ENCODE measurements at places on chromosomes 6 and 20.
A peak's percentile ranks its signal among the peaks of the same experiment; 100 is the strongest.

GRCh38 chr20:37541326-37541725 lies 13.7 kb upstream of the BLCAP start:
- no peak for DNase-seq

DNA sequence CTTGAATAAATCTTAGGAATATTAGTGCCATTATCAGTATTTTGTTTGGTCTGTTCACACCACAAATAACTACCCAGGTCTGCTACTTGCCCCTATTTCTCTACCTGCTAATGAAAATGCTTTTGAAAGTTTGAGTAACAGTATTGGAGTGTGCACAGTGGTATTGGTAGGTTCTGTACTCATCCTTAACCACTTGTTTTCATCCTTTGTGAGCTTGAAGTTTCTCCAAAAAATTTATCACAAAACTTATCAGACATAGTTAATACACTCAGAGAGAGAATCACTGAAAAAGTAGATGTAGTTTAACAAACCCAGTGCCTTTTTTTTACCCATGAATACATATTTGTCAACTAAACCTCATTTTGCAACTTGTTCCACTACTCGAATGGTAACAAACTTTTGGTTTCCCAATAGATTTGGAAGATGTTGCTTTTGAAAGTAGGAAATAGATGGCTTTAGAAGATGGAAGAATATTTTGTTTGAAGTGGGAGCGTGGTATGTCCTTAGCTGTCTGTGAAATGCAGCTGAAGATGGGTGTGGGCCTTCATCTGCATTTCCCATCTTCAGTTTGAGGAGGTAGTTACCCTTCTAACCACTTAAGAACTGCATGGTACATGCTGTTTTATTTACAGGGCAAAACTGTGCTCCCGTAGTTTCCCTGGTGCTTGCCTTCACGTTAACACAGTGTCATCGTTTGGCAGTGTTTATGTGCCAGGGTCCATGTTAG lies 9.0 kb downstream of the PTPN1 start:
- DNase-seq: no peak

DNA sequence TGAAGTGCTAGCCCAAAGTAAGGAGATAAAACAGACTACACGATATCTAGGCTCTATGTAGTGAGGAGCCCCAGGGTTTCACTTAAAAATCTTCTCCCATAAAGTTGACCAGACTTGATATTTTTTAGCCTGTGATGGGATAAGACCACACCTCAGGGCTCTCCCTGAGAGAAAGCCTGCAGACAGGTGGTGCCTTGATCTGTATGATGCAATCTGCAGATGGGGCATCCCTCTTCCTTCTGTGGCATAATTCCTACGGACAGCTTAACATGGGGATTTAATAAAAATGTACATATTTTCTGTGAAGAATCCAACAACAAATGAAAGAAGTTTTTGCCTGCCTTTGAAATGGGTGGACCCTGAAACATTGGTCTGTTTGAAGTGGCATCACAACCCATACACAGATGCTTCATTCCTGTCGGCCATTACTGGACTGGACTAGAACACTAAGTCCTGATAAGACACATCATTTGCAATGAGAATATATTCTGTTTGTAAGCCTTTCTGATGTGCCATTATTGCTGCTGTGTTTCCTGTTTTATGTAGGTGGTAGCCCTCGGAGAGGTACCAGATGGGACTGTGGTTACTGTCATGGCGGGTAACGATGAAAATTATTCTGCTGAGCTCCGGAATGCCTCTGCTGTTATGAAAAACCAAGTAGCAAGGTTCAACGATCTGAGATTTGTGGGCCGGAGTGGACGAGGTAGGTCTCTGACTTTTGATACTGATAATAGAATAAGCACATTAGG lies 53.8 kb upstream of the SUPT3H start:
- no peak for DNase-seq

DNA sequence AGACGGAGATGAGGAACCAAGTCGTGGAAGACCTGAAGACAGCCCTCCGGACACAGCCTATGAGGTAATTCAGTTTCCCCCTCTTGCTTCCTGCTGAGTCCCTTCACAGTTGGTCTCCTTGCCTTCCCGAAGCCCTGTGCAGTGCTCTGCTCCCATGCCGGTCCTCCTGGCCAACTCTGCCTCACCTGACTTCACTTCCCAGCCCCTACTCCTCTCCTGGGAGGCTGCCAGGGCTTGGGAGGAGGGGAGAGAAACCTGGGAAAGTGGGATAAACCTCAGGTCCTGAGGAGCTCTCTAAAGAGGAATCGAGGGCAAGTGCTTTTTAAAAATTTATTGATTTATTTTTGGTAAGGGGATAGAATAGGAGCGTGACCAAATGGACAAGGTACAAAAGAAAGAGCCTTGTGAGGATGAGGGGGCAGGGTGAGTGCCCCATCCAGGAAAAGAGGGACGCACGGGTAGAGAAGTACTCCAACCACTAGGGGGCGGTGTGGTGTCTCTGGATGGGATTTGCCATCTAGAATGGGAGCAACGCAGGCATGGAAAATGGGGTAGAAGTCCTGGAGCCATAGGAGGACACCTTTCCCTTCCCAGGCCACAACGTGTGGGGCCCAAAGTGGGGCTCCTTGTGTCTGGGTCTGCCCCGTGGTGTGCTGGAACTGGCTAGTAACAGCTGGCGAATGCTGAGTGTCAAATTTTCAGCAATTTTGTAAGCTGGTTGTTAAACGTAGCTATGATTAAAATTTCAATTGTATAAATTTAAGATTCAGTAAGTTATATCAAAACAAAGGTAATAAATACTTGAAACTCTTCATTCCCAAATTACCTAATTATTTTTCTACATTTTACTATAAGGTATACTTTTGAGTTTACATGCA lies 69.0 kb downstream of the MOCS1 start:
- peak; percentile 71 for DNase-seq

- DNase-seq: no peak
Observed at GRCh38 chr6:88611721-88612120, 351.7 kb downstream of the RNGTT start.

DNA sequence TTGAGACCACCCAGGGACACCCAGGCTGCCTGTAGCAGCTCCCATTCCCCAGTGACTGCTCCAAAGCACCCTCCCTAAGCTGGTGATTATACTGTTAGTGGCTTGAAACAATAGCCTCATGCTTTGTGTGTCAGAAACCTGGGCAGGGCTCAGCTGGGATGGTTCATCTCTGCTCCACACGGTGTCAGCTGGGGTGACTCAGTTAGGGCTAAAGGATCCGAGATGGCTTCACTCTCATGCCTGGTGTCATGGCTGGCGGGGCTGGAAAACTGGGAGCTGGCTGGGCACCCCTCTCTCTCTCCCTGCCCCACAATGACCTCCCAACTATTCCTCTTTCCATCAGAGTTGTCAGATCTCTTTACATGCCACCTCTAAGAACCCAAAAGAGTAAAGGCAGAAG lies 44.4 kb downstream of the ANKRD60 start:
- DNase-seq: no peak

GRCh38 chr6:15948930-15949900 lies 179.7 kb upstream of the MYLIP start:
- DNase-seq: no peak

DNA sequence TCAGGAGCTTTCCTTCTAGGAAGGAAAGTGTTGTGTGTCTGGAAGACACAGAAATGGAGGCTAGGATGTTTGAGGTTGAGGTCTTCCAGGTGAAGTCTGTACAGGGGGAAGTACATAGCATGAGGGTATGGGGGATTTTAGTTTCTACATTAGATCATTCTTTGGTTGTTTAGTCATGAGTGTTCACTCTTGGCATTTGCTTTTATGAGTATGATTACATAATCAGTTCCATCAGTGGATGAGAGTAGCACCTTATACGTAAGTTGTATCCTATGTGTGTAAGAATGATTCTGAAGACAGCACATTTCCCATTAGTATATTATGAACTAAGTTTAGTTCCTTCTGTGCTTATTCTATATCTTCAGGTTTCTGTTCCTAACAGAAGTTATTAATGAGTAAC lies 1.9 kb downstream of the CDYL start:
- no peak for DNase-seq

DNA sequence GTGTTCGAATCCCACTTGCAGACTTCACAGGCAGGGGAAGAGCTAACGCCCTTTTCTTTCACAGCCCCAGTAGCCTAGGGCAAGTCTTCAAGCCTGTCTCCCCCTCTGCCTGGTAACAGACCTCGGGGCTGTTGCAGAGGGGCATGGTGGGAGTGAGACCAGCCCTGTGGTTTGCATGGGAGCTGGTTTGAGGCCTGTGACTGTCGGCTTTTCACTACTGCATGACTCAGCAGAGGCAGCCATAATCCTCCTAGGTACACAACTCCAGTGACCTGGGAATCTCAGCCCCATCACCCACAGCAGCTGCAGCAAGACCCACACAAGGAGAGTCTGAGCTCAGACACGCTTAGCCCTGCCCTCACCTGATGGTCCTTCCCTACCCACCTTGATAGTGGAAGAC lies 55.3 kb upstream of the POPDC3 start:
- no peak for DNase-seq

- DNase-seq: no peak
Observed at GRCh38 chr6:159541296-159541695, 151.7 kb downstream of the SOD2 start.

GRCh38 chr6:36329798-36330291 lies 6.8 kb downstream of the BNIP5 start:
- no peak for DNase-seq

DNA sequence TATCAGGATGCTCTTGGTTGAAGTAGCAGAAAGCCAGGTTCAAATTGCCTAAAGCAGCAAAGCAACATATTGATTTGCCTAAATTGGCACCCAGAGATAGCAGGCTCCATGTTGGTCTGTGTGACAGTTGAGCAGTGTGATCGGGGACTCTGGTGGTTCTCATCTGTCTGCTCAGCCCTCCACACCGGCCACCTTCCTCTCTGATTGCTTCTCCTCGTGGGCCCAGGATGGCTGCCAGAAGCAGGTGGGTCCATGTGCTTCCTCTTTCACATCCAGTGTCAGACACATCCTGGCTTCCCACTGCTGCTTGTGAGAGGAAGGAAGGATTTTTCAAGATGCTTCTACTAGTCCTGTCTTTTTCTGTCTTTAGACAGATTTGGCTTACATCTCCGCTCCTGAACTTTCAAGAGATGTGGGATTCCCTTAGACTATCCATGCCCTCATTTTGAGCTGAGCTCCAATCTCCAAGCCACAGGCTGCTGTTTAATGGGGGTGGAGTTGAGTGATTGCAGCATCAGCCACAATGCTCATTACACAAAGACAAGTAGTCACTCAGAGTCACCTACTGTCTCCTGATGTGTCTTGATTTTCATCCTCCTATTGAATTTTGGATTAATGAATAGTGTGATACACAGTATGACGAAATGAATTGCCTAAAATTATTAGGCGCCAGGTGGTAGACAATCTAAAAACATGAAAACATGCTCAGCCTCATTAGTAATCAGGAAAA lies 122.2 kb downstream of the ZDHHC14 start:
- DNase-seq: no peak

DNA sequence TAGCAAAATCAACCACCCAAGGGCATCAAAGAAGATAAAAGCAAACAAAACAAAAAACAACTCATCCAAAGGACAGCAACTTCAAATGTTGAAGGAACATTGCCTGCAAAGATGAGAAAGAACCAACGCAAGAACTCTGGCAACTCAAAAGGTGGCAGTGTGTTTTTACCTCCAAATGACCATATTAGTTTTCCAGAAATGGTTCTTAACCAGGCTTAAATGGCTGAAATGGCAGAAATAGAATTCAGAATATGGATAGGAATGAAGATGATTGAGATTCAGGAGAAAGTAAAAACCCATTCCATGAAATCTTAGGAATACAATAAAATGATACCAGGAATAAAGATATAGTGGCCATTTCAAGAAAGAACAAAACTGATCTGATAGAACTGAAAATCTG lies 9.8 kb upstream of the PI3 start:
- DNase-seq: no peak

DNA sequence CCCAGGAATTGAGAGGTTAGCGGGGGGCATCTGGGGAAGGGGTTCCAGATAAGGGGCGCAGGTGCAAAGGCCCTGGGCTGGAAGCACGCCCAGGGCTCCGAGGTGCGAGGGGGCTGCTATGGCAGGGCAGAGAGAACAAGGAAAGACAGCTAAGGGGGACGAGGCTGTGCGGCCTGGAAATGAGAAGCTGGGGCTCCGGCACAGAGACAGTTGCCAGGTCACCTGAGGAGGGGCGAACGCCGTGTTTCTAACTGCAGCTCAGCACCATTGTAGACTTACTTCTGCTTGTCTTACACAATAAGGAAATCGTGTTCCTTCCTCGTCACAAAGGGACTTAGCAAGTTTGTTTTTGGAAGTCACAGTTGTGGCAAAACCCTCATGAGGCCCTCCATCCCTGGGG lies 68.9 kb upstream of the TBXT start:
- DNase-seq: no peak

DNA sequence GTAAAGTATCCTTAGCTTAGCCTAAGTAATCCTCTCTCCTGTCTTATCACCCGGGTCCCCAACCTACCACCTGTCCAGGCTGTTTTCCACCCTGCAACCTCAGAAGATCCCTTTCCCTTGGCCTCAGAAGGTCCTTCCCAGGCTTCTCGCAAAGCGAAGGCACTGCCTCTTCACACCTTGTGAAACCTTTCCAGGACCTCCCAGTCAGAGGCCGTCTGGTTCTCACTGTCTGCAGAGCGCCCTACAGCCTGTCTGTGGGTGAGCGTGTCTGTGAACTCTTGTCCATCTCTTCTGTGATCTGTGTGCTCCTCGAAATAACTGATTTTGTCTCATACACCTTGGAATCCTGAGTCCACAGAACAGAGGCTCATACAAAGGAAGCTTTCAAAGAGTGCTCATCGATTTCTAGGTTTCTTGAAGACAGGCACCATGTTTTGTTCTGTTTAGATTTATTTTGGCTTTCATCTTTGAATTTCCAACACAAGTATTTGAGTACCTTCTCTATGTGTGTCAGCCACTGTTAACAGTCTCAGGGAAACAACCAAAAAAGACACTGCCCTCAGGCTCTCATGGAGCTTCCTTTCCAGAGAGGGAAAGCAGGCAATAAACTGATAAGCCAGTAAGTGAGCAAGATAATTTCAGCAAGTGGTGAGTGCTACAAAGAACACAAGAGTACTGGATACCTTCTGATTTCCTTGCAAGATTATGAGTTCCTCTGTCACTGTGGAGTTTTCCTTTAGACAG lies 6.3 kb downstream of the PDE10A start:
- DNase-seq: no peak
